ENCODE measurements at places on chromosomes 6 and 20.
A peak's percentile ranks its signal among the peaks of the same experiment; 100 is the strongest.

GRCh38 chr20:62487561-62488354 lies 12.0 kb upstream of the GATA5 start:
- DNase-seq: no peak

DNA sequence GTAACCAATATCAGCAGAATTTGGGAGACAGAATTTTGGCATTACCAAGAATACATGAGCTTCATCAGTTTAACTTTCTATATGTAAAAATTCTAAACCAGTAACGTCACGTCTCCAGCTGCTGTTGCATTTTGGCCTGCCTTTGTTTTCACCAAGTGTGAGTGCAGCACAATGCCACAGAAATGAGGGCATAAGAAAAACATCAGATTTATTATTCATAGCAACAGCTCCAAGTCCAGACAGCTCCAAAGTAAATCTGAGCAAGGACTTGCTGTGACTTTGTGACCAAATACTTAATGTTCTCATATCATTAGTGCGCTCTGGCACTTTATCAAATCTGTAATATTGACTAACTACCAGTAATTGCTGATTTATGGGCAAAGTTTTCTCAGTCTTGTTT lies 11.0 kb upstream of the FBXL4 start:
- DNase-seq: no peak

- DNase-seq: no peak
Measured at GRCh38 chr6:98980819-98981218, 33.1 kb upstream of the FBXL4 start.

DNA sequence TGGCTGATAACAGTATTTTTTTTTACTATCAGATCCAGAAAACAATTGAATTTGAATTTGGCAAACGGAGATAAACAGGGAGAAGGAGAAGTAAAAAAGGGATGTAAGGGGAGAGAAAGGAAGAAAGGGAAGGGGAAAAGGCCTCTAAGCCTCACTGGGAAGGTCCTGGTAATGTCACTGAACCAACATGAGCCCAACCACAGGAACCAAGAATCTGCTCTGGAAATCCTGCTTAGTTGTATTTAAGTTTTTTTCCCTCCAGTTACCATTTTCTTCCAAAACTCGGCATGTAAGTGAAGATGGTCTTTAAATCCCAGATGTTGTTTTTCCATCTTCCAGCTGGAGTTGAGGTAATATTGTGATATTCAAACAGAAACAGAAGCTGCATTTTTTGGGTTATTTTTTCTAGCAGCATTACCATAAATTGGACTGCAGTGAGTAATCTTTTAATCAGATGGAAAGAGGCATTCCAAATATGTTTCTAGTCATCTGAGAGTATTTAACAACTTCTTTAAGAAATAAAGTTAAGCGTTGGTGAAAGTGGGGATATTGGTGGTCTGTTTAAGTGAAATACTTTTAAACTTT lies 91.1 kb downstream of the TXNDC5 start:
- DNase-seq: no peak

- DNase-seq: no peak
Measured at GRCh38 chr6:156256161-156256560, 521.0 kb upstream of the ARID1B start.

- DNase-seq: no peak
Measured at GRCh38 chr20:2122936-2123335, 21.3 kb downstream of the STK35 start.

DNA sequence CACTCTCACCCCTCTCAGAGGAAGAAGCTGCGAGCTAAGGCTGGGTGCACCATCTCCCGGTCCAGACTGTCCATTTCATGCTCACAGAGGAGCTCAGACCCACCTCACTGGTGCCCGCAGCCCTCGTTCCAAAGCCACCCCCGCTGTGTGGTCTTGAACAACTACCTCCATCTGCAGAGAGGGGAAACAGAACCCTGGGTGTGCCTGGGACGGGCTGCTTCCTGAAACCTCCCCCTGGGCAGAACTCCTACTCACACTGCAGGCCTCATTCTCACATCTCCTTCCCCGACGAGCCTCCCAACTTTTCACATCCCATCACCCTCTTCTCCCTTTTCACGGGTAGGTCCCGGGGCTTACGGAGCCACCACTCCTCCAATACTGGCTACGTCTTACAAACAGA lies 18.1 kb downstream of the PMEPA1 start:
- no peak for DNase-seq

GRCh38 chr6:35230950-35231349 lies 17.2 kb downstream of the SCUBE3 start:
- DNase-seq: no peak

DNA sequence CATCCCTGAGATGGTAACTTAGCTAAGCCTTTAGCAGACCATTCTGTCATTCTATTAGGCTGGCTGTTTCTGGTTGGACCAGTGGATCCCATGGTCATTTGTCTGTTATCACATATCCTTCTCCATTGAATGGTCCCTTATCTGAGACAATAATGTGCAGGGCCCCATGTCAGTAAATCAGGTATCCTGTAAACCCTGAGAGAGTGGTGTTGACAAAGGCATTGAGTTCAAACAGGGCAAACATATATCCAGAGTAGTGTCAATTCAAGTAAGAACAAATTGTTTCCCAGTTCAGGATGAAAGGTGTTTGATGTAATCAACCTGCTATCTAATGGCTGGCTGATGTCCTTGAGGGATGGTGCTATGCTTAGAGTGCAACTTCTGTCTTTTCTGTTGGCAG lies 126.2 kb downstream of the LINC00237 start:
- DNase-seq: no peak

DNA sequence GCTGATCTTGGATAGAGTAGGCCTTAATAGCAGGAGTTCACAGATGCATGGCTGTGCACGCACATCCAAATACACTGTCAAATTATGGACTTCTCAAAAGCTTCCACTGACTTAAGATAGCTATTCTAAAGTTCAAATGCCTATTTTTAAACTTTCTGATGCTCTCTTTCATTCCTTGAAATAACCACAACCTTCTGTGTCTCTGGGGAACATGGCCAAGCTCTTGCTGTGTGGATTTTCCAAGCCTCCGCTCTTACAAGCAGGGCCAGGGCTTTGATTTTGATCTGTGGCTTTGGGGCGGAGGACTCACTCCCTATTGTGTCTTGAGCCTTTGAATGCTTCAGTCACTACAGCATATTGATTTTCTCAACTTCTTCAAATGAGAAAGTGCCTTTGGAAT lies 35.7 kb upstream of the SNRPB2 start:
- DNase-seq: no peak

- no peak for DNase-seq
Measured at GRCh38 chr6:105213272-105213671, 33.5 kb upstream of the POPDC3 start.

GRCh38 chr6:7108196-7108963 lies 619 bp downstream of the RREB1 start:
- no peak for DNase-seq

DNA sequence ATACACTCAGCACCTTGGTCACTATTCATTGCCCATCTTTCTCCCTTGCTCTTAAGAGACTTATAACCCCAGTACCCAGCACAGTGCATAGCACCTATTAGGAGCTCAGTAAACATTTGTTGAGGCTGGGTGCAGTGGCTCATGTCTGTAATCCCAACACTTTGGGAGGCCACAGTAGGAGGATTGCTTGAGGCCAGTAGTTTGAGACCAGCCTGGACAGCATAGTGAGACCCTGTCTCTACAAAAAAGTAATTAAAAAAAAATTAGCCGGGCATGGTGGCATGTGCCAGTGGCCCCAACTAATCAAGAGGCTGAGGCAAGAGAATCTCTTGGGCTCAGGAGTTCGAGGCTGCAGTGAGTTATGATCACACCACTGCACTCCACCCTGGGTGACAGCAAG lies 8.2 kb upstream of the EIF2S2 start:
- DNase-seq: no peak

DNA sequence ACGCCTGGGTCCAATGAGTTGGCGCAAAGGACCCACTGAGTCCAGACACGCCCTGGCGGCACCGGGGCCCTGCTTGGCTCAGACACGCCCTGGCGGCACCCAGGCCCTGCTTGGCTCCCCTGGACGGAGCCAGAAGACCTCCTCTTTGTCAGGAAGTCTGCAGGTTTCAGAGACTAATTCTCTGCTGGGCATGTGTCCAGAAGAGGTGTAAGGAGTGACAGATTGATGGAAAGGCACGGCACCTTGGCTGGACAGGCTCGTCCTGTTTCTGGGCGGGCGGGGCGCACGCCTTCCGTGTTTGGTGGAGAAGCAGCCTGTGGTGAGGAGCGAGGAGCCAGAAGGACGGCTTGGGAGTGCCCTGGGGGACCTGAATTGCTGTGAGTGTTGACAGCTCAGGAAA lies 23.1 kb upstream of the DACT2 start:
- DNase-seq: no peak

DNA sequence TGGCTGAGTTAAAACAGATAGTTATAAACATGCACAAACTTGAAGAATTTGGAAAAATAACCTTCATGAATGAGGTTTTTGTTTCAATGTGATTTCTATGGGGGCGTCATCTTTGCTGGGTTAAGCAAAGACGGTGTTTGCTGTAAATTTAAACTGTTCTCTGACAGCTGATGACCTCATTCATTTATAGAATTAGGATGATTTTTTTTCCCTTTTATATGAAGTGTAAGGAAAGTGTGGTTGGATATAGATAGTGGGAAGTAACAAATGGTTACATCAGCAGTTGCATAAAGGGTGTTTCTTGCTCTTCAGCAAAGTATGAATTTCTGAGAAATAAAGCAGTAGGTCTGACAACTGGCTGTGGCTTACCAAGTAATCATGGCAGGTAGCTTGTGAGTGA lies 137.2 kb upstream of the CENPW start:
- DNase-seq: no peak

GRCh38 chr20:17803765-17804164 lies 104.0 kb downstream of the BANF2 start:
- DNase-seq: no peak

GRCh38 chr6:33318426-33319073 lies 1.0 kb upstream of the ZBTB22 start:
- DNase-seq: no peak

- no peak for DNase-seq
Measured at GRCh38 chr6:88882536-88882935, 80.9 kb downstream of the RNGTT start.

- no peak for DNase-seq
Measured at GRCh38 chr20:2086980-2087377, 14.6 kb upstream of the STK35 start.

DNA sequence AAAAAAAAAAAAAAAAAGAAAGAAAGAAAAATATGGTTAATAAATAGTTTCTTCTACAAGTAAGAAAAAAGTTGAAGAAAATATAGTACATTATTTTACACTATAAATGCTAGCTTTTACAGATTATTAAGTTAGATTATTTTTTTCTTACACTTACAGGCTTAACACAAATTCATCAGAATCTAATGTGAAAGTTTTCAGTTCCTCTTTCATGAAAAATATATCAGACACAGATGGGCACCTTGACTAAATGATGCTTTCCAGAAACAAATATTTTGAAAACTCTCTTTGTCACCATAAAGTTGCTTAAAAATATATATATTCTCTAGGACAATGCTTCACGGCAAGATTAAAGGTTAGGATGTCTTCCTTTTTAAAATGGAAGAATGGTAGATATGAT lies 321.8 kb upstream of the HSF2 start:
- DNase-seq: no peak

- DNase-seq: peak; percentile 30
Measured at GRCh38 chr6:52574709-52575501, 2.0 kb downstream of the TRAM2 start.

GRCh38 chr6:24847402-24847801 lies 48.7 kb upstream of the ARMH2 start:
- no peak for DNase-seq

- DNase-seq: no peak
Measured at GRCh38 chr6:150646228-150646627, 46.5 kb downstream of the PLEKHG1 start.

All from stimulated activated CD8-positive, alpha-beta memory T cell treated with anti-CD3 and anti-CD28 coated beads, Interleukin-7, amount 100 ng/mL, for 1 hour (primary cell).